ENCODE measurements at places on chromosomes 13 and 19.

GRCh38 chr19:15287496-15287895, 44.8 kb downstream of the BRD4 start:
- DNase-seq: no peak

GRCh38 chr19:47229676-47230053, 1.3 kb downstream of the BBC3 start:
- DNase-seq: no peak

DNA sequence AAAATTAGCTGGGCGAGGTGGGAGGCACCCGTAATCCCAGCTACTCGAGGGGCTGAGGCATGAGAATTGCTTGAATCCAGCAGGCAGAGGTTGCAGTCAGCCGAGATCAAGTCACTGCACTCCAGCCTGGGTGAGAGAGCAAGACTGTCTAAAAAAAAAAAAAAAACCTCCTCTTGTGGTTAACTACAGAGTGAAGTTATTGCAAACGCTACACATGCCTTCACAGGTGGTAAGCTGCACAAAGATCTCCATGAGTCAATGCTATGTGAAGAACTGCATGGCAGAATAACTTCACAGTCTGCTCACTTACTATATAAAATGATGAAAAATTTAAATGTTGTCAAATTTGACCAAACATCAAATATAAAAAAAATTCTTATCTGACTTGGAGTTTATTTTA, 436.8 kb downstream of the FGF14 start:
- DNase-seq: no peak

DNA sequence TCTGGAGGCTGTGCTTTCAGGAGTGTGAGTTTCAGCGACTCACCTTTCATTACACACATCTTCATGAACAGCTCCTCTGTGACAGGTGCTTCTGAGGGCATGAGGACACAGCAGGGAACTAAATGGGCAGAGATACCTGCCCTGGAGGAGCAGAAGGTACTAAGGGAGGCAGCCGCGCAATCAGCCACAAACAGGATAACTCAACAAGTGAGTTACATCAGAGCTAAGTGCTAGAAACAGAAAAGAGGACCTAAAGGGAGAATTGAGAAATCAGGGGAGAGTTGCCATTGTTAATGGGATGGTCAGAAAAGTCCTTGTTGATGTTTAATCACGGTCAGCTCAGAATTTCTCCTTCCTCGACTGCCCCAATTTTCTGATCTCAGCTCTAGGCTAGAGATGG, 42.5 kb downstream of the SYDE1 start:
- no peak for DNase-seq

GRCh38 chr19:40762754-40763470, 11.9 kb downstream of the SNRPA start:
- no peak for DNase-seq

- no peak for DNase-seq
Measured at GRCh38 chr19:6710273-6711077, 10.0 kb downstream of the C3 start.

- DNase-seq: no peak
Measured at GRCh38 chr19:4099041-4099764, 24.7 kb downstream of the MAP2K2 start.

DNA sequence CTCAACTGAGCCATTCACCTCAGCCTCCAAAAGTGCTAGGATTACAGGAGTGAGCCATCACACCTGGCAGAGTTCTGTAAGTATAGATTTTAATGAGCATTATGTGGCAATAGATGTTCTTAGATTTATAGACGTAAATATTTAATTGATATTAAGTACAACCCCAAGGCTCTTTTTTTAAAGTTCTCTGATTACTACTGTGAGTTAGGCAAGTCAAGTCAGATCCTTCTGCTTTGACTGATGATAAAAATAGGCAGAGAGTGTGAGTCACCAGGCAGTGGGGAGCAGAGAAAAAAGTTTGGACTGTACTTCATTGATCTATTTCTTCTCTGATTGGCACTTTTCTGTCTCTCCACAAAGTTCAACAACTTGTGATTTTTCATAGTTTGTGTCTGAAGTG, 1379.9 kb downstream of the UQCRFS1 start:
- DNase-seq: no peak

GRCh38 chr13:99987154-99988019, 5.8 kb downstream of the ZIC2 start:
- no peak for DNase-seq

DNA sequence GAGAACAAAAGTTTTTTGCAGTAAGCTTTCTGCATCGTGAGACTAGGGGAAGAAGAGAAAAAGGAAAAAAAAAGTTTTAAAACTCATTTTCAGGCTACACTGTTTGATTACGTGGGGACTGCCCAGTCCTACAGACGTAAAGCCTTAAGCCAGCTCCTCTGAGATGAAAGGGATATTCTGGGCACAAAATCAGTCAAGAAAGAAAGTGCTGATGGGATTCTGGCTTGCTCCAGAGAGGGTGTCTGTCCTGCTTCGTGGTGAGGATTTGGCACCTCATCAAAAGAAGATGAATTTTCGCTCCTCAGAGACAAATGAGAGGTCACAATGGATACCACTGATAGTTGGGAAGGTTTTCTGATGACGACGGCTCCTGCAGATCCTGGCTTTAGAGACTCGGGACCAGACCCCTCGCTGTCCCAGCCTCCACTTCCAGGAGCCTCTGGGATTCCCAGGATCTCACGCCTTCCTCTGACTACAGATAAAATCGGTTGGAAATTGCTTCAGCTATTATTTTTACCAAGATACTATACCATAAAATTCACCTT, 9.7 kb downstream of the TEX29 start:
- DNase-seq: no peak

- peak; percentile 37 for DNase-seq
Measured at GRCh38 chr19:14561847-14562351, 10.0 kb downstream of the NDUFB7 start.

- no peak for DNase-seq
Measured at GRCh38 chr19:12838182-12838885, at the start of gene MAST1. Gene MAST1, plus strand, starts transcription at chr19:12838515. Its CDS starts 58 bp downstream, at chr19:12838573.

GRCh38 chr19:35135389-35135909, 590 bp upstream of the LGI4 start:
- DNase-seq: no peak

Measured in NCI-H2107 (cell line).